Activated CD8-positive, alpha-beta T cell treated with anti-CD3 and anti-CD28 coated beads, Interleukin-2, amount 10 ng/mL, durations not matched to agents 7 days and 5 days (primary cell): ENCODE measurements at places on chromosomes 7 and 10. TPM values are rescaled to one million over a fixed set of nuclear protein-coding genes. Genes with fewer than 3 reads are reported as not detected.
A peak's percentile ranks its signal among the peaks of the same experiment; 100 is the strongest.

GRCh38 chr7:73988197-73988596, 39.8 kb upstream of the ELN start:
- no peaks in the 10 kb centered on the region for H3K4me1 ChIP-seq
- DNase-seq = no peak
- no peak overlapping the region for H3K27ac ChIP-seq
- no peak overlapping the region for H3K4me3 ChIP-seq
- H3K36me3 ChIP-seq = no peaks in the 10 kb centered on the region
- H3K27me3 ChIP-seq = no peaks in the 10 kb centered on the region

GRCh38 chr7:24722386-24723177, 34.7 kb downstream of the GSDME start:
- H3K27ac ChIP-seq = no peak overlapping the region
- peaks cover 22% of the 10 kb centered on the region for H3K4me1 ChIP-seq
- H3K36me3 ChIP-seq = no peaks in the 10 kb centered on the region
- DNase-seq = no peak

- DNase-seq = peak; percentile 43
- no peaks in the 10 kb centered on the region for H3K36me3 ChIP-seq
- H3K27ac ChIP-seq = no peak overlapping the region
- H3K27me3 ChIP-seq = peaks cover 5% of the 10 kb centered on the region
- peaks cover 12% of the 10 kb centered on the region for H3K4me1 ChIP-seq
These were observed 17.6 kb upstream of the IMPDH1 start for GRCh38 chr7:128427289-128427891.

The SH2D4B gene
- 0.21 TPM for total RNA-seq

DNA sequence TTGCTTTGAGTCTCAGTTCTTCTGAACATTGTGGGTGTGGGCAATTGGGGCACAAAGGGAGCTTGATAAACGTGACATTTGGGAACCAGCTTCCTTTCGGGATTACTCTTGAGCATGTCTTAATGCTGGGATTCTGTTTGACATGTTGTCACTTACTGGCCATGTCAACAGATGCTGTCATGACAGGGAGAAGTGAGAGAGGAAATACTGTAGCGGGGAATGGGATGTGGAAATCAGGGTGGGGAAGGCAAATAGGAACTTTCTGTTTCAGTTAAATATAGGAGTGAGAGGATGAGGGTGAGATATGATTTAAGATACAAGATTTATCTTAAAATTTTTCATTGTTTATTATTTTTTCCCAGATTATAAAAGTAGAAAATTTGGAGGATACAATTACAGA, 83.9 kb downstream of the SEC23IP start:
- H3K4me3 ChIP-seq = no peak overlapping the region
- H3K36me3 ChIP-seq = no peaks in the 10 kb centered on the region
- peaks cover 2% of the 10 kb centered on the region for H3K27me3 ChIP-seq
- no peak overlapping the region for H3K27ac ChIP-seq

The SLC29A4 gene
- 0.42 TPM for total RNA-seq

- peaks cover 35% of the 10 kb centered on the region for H3K4me1 ChIP-seq
- no peaks in the 10 kb centered on the region for H3K36me3 ChIP-seq
- H3K27ac ChIP-seq = peak overlapping the region; percentile 60
- peaks cover 31% of the 10 kb centered on the region for H3K27me3 ChIP-seq
- no peak overlapping the region for H3K4me3 ChIP-seq
- DNase-seq = no peak
These were observed 258.6 kb upstream of the NFE2L3 start for GRCh38 chr7:25893436-25893835.

GRCh38 chr10:68861253-68861652, 33.9 kb downstream of the STOX1 start:
- H3K27me3 ChIP-seq = peaks cover 9% of the 10 kb centered on the region
- DNase-seq = no peak
- H3K36me3 ChIP-seq = peaks cover 5% of the 10 kb centered on the region

The ZNF746 gene
- 19.7 TPM for total RNA-seq

DNA sequence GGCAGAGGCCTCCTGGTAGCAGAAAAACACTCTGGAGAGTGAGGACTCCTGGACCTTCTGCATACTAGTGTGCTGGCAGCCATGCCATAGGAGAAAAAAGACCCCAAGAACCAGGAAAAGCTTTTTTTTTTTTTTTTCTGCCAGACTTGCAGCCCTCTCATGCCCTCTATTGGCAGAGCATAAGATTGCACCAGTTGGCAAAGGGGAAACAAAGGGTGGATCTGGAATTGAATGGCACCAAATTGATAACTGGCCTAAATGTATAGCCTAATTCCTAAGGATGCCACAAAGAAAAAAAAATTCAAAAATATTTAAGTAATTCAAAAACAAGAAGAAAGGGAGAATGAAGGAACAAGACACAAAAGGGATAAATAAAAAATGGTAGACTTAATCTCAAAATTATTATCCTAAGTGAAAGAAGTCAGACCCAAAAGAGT, 112.5 kb upstream of the GHITM start:
- H3K4me1 ChIP-seq = no peaks in the 10 kb centered on the region
- no peak overlapping the region for H3K27ac ChIP-seq
- no peaks in the 10 kb centered on the region for H3K27me3 ChIP-seq
- H3K4me3 ChIP-seq = no peak overlapping the region
- DNase-seq = peak; percentile 33

DNA sequence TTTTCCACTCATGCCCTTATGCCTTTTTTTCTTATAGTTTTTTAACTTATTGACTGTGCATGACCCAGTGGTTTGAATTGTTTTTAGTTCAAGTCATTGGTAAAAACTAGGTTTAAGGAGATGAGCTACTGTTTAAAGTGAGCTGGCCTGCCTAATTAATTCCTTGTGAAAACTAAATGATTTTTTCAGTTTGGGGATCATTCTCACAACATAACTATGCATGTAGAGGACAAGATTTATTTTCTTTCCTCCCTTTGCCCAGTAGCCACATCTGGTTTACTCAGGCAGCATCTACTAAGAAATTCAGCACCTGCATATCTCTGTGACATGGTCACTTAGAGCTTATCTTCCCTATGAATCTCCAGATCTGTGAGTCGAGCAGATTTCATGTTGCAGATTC, 1.7 kb downstream of the ADO start:
- H3K4me3 ChIP-seq = peak overlapping the region; percentile 91
- no peaks in the 10 kb centered on the region for H3K27me3 ChIP-seq
- peak overlapping the region; percentile 74 for H3K27ac ChIP-seq
- peaks cover 61% of the 10 kb centered on the region for H3K4me1 ChIP-seq
- no peak for DNase-seq
- H3K36me3 ChIP-seq = peaks cover 47% of the 10 kb centered on the region

The PMPCB gene
- 59.2 TPM for total RNA-seq

- H3K27ac ChIP-seq = no peak overlapping the region
- H3K4me1 ChIP-seq = peaks cover 3% of the 10 kb centered on the region
- H3K4me3 ChIP-seq = no peak overlapping the region
- H3K36me3 ChIP-seq = no peaks in the 10 kb centered on the region
- no peak for DNase-seq
These were observed 1.5 kb downstream of the FAM170B start for GRCh38 chr10:49132362-49132737.

- DNase-seq = no peak
- H3K4me1 ChIP-seq = no peaks in the 10 kb centered on the region
- no peak overlapping the region for H3K4me3 ChIP-seq
- H3K27me3 ChIP-seq = no peaks in the 10 kb centered on the region
- H3K27ac ChIP-seq = no peak overlapping the region
These were observed 23.5 kb downstream of the TMEM229A start for GRCh38 chr7:124009321-124009720.

DNA sequence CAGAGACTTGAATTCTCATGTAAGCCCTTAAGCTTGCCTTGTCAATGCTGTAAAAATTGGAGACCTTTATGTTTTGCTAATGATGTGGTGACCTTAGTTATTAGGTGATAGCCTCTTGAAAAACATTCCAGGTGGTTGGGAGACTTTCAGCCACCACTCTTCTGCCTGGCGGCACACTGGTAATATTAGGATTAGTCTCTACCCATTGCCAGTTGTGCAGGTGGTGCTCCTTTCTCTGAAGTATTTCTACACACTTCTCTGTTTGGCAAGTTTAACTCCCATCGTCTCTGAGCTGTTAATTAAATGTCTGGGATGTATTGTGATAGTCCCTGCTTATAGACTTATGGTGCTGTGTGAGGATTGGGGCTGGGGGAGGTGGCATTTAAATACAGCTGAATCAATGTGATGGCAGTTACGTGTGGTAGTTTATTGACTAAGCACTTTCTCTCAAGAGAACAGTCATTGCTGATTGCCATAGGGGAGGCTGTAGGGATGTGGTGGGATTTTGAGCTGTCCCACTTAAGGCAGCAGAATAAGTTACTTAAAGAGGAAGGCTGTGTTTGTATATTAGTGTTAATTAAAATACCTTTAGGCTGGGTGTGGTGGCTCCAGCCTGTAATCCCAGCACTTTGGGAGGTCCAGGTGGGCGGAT, 61.7 kb downstream of the DAGLB start:
- no peak for DNase-seq
- H3K27ac ChIP-seq = peak overlapping the region; percentile 58
- H3K36me3 ChIP-seq = peaks cover 36% of the 10 kb centered on the region
- peaks cover 40% of the 10 kb centered on the region for H3K4me1 ChIP-seq
- no peak overlapping the region for H3K4me3 ChIP-seq

DNA sequence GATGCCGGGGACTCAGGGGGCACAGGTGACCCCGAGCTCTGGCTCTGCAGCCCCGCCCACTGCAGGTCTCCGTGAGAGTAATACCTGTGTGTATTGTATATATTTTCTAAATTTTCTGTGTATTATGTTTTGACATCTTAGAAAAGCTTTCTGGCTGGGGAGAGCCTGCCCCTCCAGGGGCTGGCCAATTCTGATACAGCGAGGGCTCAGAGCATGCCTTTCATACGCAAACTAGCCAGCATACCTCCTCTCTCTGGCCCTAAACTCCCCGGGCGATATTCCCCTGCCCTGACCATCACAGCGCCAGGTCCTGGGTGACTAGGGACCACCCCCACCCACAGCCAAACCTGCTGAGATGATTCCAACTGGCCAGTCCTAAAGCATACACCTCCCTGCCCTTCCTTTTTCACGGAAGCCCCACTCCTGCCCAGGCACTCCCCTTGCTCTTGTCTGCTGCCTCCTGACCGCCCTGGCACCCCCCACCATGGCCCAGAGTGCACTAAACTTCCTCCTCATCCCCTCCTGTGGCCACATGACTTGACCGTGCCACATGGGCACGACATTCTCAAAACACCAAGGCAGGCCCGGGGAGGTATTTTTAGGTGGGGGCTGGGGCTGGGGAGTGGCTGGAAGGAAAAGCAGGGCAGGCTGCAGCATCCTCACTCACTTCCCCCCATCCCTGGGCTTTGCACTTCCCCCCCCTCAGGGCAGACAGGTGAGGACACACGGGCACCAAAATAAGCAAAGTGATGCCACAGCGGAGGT, 61.5 kb downstream of the INSIG1 start:
- H3K4me3 ChIP-seq = no peak overlapping the region
- no peak for DNase-seq
- peaks cover 24% of the 10 kb centered on the region for H3K27me3 ChIP-seq
